Left colon (tissue), 2 donors: ENCODE measurements at places on chromosomes 5 and 9.
A peak's percentile ranks its signal among the peaks of the same experiment; 100 is the strongest.

- DNase-seq = peak; percentile 41
Measured at GRCh38 chr5:96876292-96876850, at the start of gene ERAP2. Gene ERAP2 (plus strand): TSS chr5:96876500. CDS start chr5:96879686, 3,186 bp downstream.

- DNase-seq = no peak
Measured at GRCh38 chr5:139872052-139872766, 76.6 kb downstream of the PSD2 start.

GRCh38 chr5:669111-669841 is 23.9 kb downstream of the TPPP start:
- DNase-seq = peak; percentile 63

DNA sequence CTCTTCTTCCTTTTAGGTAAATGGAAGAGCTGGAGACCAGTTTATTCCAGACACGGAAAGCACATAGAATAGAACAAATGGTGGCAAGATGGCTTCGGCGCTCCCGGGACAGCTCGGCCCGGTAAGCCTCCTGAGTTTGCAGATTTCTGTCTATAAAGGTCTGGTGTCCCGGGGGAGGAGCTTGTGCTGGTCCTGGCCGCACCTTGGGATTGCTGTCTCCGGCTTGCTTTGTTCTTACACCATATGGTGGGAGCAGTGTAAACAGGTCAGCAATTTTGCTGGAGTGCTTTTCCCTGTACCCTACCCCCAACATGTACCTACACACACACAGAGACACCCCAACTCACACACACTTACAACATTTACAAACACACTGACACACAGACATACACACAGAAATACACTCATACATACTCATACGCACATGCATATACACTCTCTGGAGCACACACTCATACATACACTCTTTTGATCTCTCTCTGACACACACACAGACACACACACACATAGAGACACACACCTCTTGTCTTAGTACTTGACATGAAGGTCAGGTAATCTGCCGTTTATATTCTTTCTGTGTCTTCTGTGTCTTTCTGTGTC is 42.0 kb downstream of the FRMPD1 start:
- DNase-seq = no peak

GRCh38 chr5:124297826-124298225 is 448.6 kb downstream of the ZNF608 start:
- DNase-seq = no peak

- no peak for DNase-seq
Measured at GRCh38 chr9:136009516-136009915, 48.3 kb upstream of the UBAC1 start.

DNA sequence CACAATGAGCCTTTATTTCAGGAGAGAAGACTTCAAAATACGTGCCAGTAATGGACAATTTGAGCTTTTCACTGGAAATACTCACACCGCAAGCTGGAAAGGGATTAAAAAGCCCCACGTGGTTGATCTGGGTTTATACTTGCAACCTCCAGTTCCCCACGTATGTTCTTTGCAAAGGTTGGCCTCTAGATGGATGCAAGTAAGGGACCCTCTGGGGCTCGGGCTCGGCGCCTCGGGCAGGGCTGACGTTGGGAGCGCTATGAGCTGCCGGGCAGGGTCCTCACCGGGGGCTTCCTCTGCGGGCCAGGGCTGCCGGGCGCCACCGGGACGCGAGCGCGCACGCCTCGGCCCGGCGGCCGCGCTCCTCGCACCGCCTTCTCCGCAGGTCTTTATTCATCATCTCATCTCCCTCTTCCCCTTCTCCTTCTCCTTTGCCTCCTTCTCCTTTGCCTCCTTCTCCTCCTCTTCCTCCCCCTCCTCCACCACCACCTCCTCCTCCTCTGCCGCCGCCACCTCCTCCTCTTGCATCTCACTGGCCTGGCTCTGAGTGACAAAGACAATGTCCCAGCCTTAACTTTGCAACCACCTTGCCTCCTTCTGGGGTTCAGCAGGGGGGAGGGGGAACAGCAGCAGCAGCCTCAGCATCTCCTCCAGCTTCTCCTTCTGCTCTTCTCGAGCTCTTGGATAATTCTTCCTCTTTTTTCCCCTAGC is 701 bp upstream of the ZNF462 start:
- DNase-seq = peak; percentile 69

- DNase-seq = no peak
Measured at GRCh38 chr9:95463148-95464060, 53.4 kb downstream of the PTCH1 start.

- DNase-seq = no peak
Measured at GRCh38 chr5:138241688-138242571, 28.8 kb upstream of the CDC23 start.

- DNase-seq = no peak
Measured at GRCh38 chr9:70861797-70862196, 259.6 kb downstream of the TRPM3 start.

DNA sequence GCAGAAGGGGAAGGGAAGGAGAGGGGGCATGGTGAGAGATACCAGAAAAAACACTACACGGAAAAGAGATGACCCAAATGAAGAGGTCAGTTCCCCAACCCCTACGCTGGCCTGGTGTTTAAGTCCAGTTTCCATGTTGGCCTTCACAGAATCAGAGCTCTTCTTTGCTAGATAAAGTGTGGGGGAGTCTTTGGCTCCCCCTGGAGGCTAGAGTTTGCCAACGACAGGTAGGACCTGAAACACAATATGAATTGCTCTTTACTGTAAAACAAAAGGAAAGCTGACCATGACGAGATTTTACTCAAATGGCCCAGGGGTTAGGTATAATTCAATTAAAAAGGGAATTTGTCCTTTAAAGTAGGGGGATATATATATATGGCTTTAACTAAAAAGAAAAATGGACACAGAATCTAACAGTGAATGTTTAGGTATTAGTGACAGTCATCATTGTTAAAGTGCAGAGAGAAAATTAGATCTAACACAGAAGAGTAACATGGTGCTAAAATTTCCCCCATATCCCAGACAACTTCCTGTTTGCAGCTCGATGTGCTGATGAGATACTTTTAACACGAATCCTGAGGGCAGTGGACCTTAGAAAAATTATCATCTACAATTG is 92.0 kb downstream of the SV2C start:
- no peak for DNase-seq

DNA sequence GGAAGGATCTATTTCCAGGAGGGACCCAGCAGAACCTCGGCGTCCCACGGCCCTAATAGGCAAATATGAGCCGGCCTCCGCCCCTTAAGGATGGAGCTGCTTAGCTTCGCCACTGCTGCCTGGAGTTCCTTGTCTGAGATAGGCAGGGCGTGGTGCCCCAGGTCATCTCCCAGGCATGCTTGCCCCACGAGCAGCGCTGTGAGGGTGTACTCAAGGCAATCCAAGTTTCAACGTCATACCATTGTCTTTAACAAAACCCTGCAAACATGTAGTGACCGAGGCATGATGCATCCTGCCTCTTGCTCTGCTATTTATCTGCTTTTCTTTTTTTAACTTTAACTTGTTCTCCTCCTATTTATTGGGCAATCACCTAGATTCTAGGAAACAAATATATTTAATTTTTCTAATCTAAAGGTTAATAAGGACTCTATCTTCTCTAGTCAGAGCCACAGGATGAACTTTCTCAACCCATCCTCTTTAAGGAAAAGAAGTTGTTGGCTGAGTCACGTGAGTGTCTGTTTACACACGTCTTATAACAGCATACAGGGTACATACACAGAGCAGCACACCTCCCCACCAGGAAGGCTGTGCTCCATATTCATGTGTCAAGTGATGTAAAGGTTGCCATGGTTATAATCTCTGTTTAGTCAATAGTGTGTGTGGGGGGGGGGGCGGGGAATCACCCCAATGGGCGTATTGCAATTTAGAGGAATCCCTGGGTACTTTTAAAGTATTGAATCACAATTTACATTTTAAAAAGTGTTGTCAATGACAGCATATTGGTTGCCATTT is 27.3 kb upstream of the ZSWIM6 start:
- peak; percentile 78 for DNase-seq

- DNase-seq = no peak
Measured at GRCh38 chr5:113562828-113563400, 49.4 kb downstream of the YTHDC2 start.

DNA sequence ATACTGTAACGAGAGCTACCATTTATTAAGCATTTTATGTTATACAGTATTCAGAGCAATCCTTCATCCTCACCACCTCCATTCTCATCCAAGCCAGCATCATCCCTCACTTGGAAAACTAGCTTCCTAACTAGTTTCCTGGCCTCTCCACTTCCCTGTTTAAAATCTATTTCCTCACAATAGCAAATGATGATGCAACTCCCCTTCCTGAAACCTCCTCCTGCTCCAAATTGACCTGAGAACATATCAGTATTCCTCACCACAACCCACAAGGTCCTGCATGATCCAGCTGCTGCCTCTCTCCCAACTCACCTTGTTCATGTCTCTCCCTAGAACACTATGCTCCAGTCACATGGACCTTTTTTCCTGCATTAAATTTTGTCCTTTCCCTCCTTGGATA is 4.3 kb upstream of the SLC36A2 start:
- DNase-seq = no peak

- peak; percentile 37 for DNase-seq
Measured at GRCh38 chr5:168311061-168311566, 19.7 kb downstream of the WWC1 start.

DNA sequence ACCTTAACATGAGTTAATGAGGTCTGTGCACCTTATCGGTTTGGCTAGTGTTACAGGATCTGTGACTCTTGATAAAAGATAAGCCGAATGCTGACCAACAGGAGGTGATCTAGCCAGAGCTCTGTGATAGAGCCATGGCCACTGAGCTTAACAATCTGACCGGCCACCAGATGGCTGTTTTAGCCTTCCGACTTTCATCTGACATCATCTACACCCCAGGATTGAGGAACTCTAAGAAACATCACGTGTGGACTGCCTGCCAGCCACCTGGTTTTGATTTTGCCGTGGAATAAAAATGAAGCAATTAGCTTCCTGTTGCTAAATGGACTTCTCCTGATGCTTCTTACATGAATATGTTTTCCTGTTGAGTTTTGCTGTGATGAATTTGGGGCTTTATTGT is 281.3 kb downstream of the CEMIP2 start:
- DNase-seq = no peak

DNA sequence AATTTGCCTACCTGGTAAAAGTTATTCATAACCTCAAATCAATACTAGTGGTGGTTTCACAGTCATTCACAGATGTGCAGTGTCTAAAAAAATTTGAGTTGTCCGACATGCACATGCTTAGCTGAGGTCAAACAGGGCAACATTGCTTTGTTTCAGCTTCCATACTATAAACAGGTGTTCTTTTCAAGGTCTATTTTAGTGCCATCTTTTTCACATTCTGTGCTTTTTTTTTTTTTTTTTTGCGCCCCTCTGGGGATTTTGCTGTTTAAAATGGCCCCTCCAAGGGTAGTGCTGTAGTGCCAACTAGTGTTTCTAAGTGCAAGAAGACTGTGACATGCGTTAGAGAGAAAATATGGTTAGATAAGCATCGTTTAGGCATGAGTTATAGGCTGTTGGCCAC is 14.5 kb downstream of the PHAX start:
- DNase-seq = no peak

DNA sequence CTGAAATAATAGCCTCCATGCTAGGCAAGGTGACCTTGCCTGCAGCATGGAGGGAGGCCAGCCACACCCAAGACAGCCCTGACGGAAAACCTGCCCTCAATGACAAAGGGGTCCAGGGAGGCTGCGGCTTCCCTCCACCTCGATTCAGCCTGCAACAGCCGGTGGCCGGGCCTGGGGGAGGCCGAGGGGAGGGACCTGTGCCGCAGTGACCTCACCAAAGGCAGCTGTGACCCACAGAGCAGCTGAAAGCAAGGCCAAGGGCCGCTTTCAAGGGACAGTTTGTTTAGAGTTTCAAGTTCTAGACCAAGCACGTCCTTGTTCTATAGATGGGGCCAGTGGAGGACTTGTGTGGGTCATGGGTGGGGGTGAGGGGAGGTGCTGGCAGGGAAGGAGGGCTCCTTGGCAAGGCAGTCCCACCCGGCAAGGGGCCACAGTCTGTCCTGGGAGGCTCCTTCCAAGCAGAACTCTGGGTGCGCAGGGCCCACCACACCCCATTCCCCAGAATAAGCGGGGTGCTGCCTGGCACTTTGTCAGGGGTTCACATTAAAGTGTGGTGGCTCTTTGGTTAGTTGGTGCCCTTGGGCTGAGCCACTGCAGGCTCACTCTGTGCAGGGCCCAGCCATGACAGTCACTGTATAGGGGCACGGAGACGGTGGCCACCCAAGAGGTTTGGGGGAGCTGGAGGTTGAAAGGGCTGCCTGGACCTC is 226.5 kb downstream of the FANCC start:
- DNase-seq = no peak
